ENCODE measurements at places on chromosomes 1 and 21.
A peak's percentile ranks its signal among the peaks of the same experiment; 100 is the strongest.

- no peak for DNase-seq
Measured at GRCh38 chr21:21163904-21164303, 165.7 kb downstream of the NCAM2 start.

DNA sequence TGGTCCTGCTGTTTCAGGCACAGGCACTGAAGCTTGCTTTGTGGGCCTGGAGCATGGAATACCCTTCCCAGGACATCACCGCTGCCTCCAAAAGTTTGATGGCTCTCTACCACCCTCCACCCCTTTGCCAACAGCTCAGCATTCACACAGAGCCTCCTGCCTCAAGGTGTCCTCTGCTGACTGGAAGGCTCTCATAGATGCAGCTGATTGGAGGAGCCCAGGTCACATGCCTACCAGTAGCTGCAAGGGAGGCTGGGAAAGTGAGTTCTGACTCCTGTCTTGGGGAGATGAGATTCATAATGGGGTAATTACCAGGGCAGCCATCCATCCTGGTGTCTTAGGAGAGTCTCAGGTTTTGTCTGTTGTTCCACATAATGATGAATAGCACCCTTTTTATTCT, 124.8 kb upstream of the GRIK3 start:
- no peak for DNase-seq

GRCh38 chr1:15218287-15219279, 28.4 kb upstream of the FHAD1 start:
- DNase-seq = no peak

DNA sequence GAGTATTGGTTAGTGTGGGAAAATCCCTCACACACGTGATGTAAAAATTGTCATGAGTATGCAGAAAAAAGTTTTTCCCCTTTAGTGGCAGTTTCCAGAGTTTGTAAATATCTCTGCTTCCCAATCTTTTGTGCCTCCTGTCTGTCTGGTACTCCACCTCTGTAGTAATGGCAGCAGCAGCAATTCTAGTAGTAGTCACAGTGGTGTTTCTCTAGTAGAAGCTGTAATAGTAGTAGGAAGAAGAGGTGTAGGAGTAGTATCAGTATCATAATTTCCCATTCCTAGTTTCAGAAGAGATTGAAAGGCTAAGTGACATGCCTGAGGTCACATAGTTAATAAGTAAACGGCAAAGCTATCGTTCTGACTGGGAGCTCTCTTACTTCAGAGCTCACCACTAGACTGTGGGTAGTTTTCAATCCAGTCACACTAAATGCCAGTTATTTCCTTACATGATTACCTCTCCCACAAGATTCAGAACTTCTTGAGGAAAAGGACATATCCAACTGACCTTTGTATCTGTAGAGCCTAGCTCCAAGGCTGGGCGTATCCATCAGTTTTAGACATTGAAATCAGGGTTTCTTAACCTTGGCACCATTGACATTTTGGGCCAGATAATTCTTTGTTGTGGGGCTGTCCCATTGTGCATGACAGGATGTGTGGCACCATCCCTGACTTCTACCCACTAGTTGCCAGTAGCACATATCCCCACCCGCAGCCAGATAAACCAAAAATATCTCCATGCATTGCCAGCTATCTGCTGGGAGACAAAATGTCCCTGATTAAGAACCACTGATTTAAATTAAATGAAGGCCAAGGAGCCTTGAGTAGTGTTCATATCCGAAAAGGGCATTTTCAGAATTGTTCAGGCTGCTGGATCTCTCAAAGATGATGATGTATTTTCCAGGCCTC, 135.9 kb downstream of the FGGY start:
- no peak for DNase-seq

DNA sequence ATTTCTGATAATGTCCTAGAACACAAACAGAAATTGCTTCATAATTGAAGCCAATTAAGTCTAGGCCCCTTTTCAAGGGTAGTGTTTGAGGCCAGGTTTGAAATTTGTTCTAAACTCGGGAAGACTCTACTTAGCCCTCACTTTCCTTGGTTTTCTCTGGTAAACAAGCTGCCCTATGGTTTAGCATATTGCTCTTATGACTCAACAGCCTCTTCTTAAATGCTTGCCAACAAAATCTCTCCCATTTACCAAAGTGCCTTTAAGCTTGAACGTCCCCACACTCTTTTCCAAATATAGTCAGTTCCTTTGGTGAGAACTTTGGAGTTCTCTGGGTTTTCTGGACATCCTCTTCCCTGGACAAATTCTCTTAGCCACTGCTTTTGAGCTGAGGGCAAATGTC, 5.8 kb upstream of the LCE6A start:
- DNase-seq = no peak

- no peak for DNase-seq
Measured at GRCh38 chr1:75575837-75576236, 35.1 kb downstream of the SLC44A5 start.

- no peak for DNase-seq
Measured at GRCh38 chr1:111736548-111737215, 2.5 kb downstream of the INKA2 start.

GRCh38 chr1:241677201-241677600, 25.1 kb downstream of the WDR64 start:
- DNase-seq = no peak

DNA sequence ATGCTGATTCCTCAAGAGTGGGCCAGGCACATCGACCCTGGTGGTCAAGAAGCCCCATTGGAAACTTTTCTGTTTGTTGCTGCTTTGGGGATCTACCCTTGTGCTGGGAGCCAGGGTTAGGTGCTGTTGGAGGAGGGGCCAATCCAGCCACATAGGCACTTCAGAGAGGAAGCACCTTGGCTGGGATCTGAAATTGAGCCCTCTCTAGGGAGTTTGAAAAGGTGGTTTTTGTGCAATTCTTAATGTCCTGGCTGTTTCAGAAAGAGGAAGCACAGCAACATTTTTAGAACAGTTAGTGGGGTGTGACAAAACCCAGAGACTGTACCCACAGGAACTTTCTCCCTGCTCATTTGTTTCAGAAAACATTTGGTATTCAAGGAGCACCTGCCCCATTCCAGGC, 17.2 kb upstream of the BEND5 start:
- no peak for DNase-seq

- DNase-seq = no peak
Measured at GRCh38 chr1:172398193-172398592, 22.3 kb upstream of the C1orf105 start.

DNA sequence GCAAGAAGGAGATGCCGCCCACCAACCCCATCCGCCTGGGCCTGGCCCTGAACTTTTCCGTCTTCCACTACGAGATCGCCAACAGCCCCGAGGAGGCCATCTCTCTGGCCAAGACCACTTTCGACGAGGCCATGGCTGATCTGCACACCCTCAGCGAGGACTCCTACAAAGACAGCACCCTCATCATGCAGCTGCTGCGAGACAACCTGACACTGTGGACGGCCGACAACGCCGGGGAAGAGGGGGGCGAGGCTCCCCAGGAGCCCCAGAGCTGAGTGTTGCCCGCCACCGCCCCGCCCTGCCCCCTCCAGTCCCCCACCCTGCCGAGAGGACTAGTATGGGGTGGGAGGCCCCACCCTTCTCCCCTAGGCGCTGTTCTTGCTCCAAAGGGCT, 732 bp downstream of the SFN start:
- no peak for DNase-seq

- no peak for DNase-seq
Measured at GRCh38 chr21:36023092-36023480, 37.2 kb downstream of the SETD4 start.

- DNase-seq = no peak
Measured at GRCh38 chr1:180264595-180264994, 34.5 kb downstream of the LHX4 start.

GRCh38 chr1:229028544-229028943, 242.4 kb upstream of the RAB4A start:
- no peak for DNase-seq

- peak; percentile 93 for DNase-seq
Measured at GRCh38 chr1:64898107-64898861, 68.1 kb downstream of the JAK1 start.

DNA sequence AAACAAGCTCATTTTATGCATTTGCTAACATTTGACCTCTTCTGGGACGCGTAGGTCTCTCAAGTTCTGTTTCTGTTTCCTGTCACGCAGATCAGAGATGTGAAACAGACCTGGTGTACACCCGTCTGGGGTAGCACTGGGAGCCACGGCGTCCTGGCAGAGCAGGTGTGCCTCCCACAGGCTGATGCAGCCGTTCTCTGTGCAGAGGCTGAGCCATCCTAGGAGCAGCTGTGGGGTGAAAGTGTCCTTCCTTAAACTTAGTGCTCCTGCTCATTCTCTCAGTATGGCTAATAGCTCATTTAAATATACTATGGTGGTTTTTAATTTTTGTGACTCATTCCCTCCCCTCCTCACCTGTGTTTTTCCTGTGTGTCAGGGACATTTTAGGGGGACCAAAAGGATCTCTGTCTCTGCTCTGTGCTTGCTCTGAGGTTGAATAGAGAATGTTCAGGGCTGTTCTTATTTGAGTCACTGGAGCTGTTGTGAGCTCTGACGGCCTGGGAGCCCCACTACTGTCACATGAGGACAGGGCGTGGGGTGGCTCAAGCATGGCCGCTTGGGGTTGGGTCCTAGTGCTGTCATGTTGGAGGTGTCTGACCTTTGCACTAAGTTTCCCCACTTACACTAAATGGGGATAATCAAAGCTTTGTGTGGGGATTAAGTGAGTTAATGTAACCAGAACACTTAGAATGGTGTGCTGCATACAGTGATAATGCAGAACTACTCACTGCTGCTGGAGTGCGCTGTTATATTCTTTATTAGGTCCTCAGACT, 43.0 kb downstream of the GALNT2 start:
- DNase-seq = no peak

- DNase-seq = peak; percentile 62
Measured at GRCh38 chr1:77514921-77515776, 167.3 kb downstream of the ZZZ3 start.

GRCh38 chr1:220957233-220957605, 78.0 kb downstream of the HLX start:
- peak; percentile 98 for DNase-seq

GRCh38 chr1:194056169-194056568, 869.8 kb upstream of the B3GALT2 start:
- no peak for DNase-seq

GRCh38 chr21:34907461-34908418, 141.4 kb downstream of the RUNX1 start:
- no peak for DNase-seq

- DNase-seq = no peak
Measured at GRCh38 chr21:21751286-21751685, 753.1 kb downstream of the NCAM2 start.

- DNase-seq = peak; percentile 25
Measured at GRCh38 chr1:151653397-151653796, 41.5 kb downstream of the SNX27 start.

- DNase-seq = no peak
Measured at GRCh38 chr1:29315262-29315661, 78.9 kb downstream of the PTPRU start.

- no peak for DNase-seq
Measured at GRCh38 chr1:13790290-13791030, 90.5 kb downstream of the PRDM2 start.

DNA sequence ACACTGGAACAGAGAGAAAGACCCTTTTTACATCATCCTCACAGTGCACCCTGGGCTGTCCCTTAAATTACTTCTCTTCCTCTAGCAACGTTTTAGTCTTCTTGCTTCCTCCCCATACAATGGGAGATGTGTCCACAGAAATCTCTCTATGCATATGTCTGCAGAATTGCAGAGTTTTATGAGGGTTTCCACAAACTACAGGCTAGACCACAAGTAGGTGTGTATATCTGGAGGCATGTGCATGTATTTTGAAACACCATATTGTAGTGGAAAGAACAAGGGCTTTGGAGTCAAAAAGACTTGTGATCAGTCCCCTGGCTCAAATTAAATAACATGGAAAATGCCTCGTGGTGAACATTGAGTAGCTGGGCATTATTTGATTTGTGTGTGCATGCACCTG, 121.3 kb upstream of the IPO9 start:
- no peak for DNase-seq

DNA sequence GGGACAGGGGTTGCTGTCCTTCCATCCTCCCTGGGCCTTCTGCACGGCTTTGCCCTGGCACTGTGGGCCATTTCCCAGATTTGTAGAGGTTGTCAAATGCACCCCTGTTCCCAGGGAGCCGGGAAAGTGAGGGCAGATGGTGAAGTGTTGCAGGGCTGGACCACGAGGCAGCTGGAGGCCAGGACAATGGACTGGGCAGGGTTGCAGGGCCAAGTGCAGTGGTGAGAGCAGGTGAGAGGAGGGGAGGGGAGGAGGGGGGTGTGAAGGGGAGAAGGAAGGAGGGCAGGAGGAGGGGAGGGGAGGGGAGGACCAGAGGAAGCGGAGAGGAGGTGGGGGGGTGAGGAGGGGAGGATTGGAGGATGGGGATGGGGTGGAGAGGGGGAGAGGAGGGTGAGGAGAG, 443.9 kb downstream of the CAMTA1 start:
- no peak for DNase-seq

GRCh38 chr1:240029418-240029817, 62.3 kb upstream of the FMN2 start:
- peak; percentile 32 for DNase-seq

GRCh38 chr1:85406887-85407533, 57.9 kb downstream of the DDAH1 start:
- DNase-seq = peak; percentile 83

- no peak for DNase-seq
Measured at GRCh38 chr1:241624935-241625334, 15.2 kb downstream of the CHML start.

DNA sequence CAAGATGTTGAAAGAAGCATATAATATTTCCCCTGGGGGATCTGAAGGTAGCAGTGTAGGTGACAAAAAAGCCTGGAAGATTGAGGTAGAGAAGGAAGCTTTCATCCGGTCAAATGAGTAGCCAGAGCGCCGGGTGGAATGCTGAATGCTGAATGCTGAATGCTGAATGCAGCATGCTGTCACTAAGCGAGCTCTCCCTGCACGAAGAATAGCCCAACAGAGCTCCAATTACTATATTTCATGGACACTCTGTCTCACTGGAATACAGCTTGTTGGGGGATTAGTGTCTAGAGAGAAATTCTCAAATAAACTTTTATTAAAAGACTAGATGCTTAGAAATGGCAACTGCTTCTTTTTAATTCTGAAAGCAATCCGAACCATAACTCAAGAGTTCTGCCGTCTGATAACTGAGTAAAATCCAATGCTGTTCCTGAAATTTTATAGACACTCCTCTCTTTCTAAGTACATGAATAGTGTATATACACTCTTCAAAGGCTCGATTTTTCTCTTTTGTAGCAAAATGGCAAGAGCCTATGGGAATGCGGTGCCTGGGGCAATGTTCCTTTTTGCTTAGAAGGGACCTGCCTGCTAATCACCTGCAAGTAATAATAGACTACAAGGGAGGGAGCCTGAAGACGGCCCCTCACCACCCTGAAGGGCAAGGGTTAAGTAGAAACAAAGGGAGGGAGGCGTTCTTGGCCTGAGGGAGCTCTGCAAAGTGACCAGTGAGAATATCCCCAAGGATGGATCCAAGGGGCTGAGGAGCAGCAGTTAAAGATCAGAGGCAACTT, 203.7 kb upstream of the ESRRG start:
- no peak for DNase-seq

GRCh38 chr1:114338191-114338890, 172.7 kb downstream of the TRIM33 start:
- no peak for DNase-seq
